ENCODE measurements at places on chromosomes 5 and 9. TPM values are rescaled to one million over a fixed set of nuclear protein-coding genes. Genes with fewer than 3 reads are reported as not detected.

Gene PCDHA12
- total RNA-seq, result not detected

Gene STK32A
- 5.5 TPM for total RNA-seq

Gene TMEM215
- not detected for total RNA-seq

Gene SLC4A9
- not detected for total RNA-seq

Gene DCP2
- 84.7 TPM for total RNA-seq

Gene C9orf57
- total RNA-seq, result not detected

Gene AHRR
- 0.15 TPM for total RNA-seq

Gene HMCN2
- total RNA-seq, result 5.6 TPM

Gene DMRT3
- not detected for total RNA-seq

Gene IARS1
- total RNA-seq, result 274 TPM

Gene PAM
- 144 TPM for total RNA-seq

Gene PTGDS
- not detected for total RNA-seq

Gene FRMPD1
- total RNA-seq, result 6.5 TPM

Gene IL31RA
- 0.18 TPM for total RNA-seq

Gene SV2C
- total RNA-seq, result not detected

Gene FASTKD3
- total RNA-seq, result 16.9 TPM

Gene LRRC19
- total RNA-seq, result not detected

Gene PDZD2
- total RNA-seq, result 0.76 TPM

Gene PTGS1
- 1.2 TPM for total RNA-seq

Gene SLCO4C1
- total RNA-seq, result not detected
